ENCODE measurements at places on chromosomes 2 and 18.

- DNase-seq = no peak
Observed at GRCh38 chr2:144479138-144479537, 40.8 kb downstream of the ZEB2 start.

GRCh38 chr2:3344897-3345296 is 32.7 kb downstream of the EIPR1 start:
- DNase-seq = no peak

DNA sequence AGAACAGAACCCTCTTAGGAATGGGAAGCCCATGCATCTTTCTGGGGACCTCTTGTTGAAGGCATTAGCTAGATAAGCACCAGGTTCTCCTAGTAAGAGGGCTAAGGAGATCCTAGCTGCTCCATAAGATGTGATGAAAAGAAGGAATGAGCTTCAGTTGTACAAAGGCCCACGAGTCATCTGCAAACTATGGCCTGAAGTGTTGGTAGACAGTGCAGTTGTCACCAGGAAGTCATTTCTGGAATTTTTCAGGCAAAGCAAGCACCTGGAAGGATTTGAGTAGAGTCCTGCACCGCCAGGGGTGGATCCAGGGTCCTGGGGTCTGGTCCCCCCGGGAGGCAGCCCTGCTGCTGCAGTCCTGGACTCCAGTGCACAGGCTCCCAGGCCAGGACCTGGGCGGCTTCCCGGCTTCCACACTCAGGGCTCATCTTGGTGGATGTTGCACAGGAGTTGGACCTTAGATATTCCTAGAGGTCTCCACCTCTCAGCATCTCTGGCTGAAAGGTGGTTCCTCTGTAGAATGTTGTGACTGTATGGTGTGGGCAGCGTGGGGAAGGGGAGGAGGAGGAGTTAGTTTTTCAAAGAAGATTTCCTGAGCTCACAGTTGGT is 85.3 kb downstream of the LDLRAD4 start:
- no peak for DNase-seq

DNA sequence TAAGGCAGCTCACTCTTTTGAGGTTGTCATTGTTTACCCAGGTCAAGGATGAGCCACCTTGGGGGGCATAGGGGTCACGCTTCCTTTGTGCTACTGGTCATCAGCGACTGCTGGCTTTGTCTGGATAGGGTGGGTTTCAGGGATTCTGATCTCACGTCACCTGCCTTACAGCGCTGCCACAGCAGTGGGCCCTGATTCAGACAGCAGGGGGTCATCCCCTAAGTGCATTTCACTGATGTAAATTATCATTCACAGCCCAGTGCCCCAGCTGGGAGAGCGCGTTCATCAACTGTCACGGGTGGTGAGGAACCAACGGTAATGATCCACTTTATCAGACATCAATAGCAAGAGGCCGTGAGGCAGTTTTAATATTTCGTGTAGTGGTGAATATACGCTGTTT is 291.2 kb downstream of the NEDD4L start:
- no peak for DNase-seq

DNA sequence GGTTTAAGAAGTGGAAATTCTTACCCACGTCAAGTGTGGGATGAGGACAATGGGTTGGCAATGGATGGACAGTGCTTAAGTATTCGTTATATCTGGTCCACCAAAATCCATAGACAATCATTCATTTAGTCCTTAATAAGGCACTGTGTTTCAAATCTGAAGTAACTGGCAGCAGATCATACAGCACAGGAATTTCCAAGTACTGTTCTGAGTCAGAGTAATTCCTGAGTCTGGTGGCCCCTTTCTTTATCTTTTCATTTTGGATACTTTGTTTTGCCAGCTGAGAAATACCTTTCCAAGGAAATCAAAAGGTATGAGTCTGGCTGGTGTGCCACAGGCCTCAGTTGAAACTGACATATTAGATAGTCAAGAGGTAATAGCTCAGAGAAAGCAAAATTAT is 31.4 kb upstream of the CCDC102B start:
- no peak for DNase-seq

- DNase-seq = no peak
Observed at GRCh38 chr2:172811027-172811426, 75.4 kb downstream of the RAPGEF4 start.

- DNase-seq = no peak
Observed at GRCh38 chr2:101596333-101596732, 101.2 kb upstream of the MAP4K4 start.

DNA sequence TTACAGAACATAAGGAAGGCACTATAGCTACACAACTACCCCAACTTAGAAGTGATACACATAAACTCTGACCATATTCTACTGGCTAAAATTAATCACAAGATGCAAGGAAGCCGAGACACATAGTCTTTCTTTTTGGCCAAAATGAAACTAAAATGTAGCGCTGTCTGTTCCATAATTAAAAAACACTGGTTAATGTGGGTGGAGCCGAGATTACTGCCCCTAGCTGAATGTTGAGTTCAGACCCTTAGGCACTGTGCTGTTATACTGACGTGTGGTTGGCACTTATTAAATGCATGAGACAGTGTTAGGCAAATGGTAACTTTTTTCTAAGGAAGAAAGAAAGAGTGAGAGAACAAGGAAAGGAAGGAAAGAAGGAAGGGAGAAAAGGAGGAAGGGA is 254.6 kb upstream of the RND3 start:
- no peak for DNase-seq

DNA sequence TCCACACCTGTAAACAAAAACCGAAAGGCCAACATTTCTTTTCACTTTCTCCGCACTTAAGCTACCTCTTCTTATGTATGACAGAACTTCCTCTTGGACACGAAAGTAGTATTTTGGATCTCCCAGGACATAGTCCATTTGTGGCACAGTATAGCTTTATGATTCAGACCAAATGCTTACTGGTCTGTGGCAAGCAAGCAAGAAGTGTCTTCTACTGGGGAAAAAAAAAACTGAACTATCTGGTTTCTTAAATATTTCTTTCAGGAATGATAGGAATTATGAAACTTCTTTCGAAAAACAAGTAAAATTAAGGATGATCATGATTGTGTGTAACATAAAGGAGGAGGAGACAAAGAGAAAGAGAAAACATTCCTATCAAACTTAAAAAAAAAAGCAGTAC is 33.6 kb downstream of the SRBD1 start:
- DNase-seq = no peak

- no peak for DNase-seq
Observed at GRCh38 chr2:2941205-2941604, 436.4 kb downstream of the EIPR1 start.

DNA sequence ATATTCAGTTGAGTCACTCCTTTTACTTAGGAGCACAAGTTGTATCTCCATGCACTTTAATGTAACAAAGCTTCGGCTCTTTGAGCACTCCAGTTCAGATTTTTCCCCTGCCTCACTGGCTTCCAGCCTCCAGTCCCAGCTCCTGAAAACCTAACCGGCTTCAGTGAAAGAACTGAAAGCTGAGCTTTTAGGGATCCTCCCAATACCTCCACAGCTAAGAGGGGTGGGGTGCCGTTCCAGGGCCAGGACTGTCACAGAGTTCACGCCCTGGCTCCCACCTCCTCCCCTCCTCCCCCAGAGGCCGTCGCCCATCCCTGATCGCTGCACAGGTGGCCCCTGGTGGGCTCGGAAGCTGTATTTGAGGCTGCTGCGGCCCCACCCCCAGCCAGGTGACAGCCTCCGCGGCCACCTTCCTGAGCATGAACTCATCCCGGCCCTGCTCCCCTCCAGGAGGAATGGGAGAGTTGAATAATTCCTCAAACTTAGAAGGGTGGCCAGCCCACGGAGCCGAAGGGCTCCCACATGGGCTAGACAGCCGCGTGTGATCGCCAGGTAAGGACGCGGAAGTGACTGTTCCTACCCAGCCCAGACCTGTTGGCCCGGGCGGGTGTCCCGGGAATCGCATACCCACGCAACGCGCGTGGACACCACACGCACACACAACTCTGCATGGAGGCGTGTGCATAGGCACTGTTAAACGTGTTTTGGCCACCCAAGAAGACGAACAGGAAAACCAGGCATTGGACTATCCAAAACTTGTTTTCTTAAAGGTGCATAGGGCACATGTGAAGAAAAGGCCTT is 1.8 kb downstream of the MYO5B start:
- no peak for DNase-seq

DNA sequence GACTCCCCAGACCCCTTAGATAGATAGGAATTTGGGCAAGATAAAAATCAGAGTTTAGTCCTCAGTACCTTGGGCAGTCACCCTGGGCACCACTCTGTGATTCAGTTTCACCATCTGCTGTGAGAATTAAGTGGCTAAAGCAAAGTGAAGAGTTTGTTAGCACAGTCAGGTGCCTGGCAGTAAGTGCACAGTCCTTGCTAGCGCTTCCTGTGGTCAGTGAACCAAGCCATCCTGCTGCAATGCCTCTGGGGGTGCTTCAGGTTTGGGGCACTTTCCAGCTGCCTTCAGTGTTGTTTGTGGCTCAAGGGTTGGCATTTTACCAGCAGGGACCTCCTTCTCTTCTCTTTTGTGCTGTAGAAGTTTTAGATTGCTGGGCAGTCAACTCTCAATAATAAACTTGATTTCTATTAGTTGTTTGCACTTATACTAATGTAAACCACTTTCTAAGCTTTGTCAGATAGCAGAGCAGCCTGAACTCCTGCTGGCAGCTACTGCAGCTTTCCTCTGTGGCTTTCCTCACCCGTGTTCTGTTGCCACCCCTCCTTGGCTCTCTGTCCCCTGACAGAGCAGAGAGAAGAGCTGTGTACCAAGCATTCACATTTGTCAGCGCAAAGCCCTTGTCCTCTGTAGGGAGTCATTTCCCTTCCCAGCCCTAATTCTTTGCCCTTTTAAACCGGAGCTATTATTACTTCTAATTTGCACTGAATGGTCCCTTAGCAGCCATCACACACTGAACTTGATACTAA is 48.4 kb upstream of the RMP24 start:
- no peak for DNase-seq

DNA sequence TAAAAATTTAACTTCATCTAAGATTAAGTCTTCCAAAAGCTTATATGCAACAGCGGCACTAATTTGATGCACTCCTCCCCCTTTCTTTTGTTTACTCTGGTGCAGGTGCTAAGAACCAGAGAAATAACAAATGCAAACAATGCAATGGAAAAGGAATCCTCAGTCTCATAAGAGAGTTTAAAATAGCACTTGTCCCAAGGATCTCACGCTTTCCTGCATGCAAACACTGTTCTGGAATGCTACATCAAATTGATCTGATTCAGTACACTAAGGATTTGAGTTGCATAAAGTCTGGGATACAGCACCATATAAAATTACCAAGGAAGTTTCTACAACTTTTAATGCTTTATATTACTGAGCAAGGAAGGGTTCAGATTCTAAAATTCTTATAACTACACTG is 50.5 kb downstream of the SEPTIN10 start:
- DNase-seq = no peak

GRCh38 chr2:220528180-220528675 is 900.8 kb downstream of the SLC4A3 start:
- no peak for DNase-seq

DNA sequence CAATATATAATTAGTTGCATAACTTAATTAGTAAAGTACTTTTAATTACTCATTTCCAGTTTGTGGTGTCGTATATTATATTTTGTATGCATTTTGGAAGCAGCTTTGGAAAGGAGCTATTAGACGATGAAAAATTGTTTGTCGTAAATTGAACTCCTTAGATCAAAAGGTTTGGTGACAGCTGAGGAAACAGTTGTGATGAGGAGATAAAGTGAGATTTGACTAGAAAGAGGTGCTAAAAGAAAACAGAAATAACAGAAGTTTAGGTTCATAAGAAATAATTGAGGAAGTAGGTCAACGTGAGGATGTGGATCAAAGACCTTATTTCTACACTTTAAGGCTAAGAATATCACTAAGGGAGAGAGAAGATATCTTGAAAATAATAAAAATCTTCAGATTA is 141.9 kb upstream of the NETO1 start:
- DNase-seq = no peak

GRCh38 chr2:148989882-148990493 is 48.5 kb upstream of the LYPD6B start:
- no peak for DNase-seq

DNA sequence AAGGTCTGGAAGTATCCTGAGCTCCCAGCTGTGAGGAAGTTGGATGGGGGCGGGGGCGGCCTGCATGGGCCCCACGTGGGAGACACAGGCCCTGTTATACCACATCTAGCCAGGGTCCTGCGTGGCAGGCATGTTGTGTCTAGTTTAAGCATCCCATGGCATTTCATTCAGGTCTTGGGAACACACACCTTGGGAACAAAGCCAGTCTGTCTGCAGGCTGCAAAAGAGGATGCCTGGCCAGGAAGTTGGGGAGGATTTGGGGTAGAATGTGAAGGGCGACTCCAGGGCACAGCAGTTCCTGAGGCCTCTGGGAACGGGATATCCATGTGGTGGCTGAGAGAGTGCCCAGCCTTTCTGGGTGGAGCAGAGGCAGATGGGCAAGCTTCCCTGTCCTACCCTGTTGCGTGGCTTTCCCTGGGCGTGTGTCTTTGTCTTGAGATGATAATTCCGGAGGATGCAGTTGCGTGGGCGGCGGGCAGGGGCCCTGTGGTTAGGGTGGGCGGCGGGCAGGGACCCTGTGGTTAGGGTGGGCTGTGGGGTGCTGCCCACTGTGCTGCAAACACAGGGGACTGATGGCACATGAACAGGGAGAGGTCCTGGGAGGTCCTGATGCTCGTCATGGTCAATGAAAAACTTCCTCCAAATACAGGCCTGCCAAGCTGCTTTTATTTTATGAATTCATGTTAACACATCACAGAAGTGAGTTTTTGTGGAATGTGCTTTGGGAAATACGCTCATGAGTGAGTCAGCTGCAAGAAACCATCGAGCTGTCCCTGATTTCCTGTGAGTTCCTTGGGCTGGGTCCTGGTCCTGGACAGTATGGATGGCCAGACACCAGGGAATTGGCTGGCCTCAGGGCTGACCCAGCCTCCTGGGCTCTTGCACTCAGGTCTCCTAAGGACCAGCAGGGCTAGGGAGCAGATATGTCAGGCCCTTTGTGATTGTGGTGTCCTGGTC is 90.0 kb upstream of the HS6ST1 start:
- DNase-seq = no peak

DNA sequence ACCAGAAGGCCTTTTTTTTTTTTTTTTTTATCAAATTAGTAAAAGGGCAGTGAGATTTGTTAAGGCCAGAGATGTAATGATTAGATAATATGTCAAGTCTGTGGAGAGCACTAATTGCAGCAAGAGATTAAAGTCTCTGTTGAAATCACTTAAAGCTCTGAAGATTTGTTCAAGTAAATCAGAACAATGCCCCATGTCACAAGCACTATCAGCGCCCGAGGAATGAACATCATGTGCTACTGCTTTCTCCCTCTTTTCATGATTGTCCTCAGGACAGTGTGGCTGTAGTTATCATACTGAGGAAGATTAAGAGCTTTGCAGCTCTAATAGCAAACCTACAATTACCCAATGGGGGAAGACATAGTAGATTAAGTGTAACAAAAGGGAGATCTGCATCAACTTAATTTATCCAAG is 71.1 kb downstream of the TDRD15 start:
- no peak for DNase-seq

Measured in stimulated activated CD4-positive, alpha-beta T cell treated with anti-CD3 and anti-CD28 coated beads, Interleukin-15, amount 100 ng/mL, for 1 hour (primary cell).